ENCODE measurements at places on chromosomes 6 and 20. TPM values are rescaled to one million over a fixed set of nuclear protein-coding genes. Genes with fewer than 3 reads are reported as not detected.

GRCh38 chr6:169441292-169441691 is 187.6 kb upstream of the THBS2 start:
- no peak for DNase-seq

DNA sequence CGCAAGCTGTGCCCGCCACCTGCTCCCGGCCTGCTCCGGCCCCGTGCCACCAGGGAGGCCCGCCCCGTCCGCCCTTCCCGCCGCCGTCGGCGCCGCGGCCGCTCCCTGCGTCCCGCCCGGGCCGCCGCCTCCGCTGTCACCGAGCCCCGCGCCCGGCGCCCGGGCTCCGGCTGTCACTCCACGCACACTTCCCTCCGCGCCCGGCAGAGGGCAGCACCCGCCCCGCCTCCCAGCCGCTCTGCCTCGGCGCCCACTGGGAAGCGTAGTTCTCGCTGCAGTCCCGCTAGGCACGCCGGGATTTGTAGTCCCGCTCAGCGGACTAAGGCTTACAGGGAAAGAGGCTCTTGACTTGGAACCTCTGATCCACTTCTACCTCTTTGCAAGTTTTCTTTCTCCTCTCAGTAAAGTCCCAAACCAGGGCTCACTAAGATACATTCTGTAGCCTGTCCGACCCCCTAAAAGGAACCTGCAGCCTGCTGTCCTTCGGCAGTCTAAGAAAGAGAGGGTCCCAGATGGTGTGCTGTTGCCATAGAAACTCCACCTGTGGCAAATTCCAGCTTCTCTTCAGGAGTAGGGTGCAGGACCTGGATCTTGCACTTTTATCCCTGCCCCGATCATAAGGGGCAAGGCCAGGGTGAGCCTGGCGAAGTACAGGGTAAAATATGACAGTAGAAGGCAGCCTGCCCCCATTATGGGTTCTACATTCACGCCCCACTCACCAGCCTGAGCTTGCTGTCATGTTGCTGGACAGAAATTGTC is at the start of gene TFEB:
Gene TFEB, minus strand, starts transcription at position 182 of the 759 bp plus-strand sequence. CDS start 44,395 bp downstream, outside the sequence.
- peak; percentile 92 for DNase-seq

Gene SLC24A3
- total RNA-seq: not detected

Gene ZNF334
- 1.2 TPM for total RNA-seq

Gene CLPSL2
- total RNA-seq: not detected

GRCh38 chr6:83119742-83120300 is 52.4 kb downstream of the DOP1A start:
- DNase-seq: no peak

Gene PCSK2
- not detected for total RNA-seq

Gene CST1
- total RNA-seq: not detected

Gene BTNL2
- not detected for total RNA-seq

Gene TMC2
- total RNA-seq: not detected

GRCh38 chr20:57659517-57660180 is 39.4 kb upstream of the ZBP1 start:
- no peak for DNase-seq

Gene CTAGE9
- total RNA-seq: not detected

DNA sequence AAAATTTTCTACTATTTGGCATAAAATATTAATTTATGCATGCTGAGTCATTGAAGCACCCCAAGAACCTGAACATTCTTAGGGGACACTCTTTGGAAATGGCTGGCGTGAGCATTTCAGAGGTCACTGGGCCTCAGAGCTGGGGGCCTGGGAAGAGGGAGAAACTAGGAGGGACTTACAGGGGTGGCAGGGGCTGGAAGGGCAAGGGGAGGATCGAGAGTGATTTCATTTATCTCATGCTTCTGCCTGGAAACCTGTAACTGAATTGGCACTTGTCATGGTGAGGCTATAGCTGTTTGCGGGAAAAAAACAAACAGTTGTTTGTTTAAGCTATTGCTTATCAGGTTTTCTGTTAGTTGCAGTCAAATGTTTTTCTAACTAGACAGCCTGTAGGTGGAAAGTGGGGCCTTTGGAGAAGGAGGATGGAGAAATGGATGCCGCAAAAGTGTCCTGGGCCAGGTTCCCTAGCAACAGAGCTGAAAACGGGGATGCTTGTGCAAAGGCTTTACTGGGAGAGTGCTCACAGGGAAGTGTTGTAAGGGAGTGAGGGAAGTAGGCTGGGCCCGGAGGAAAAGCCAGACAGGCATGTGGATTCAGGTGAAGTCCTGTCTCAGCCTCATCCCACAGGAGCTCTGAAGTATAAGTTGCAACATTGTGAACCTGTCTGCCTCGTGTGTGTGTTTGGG is 36.4 kb upstream of the KAT14 start:
- DNase-seq: no peak

GRCh38 chr20:32396646-32397160 is 38.6 kb downstream of the ASXL1 start:
- no peak for DNase-seq

GRCh38 chr6:148653138-148653776 is 93.6 kb upstream of the UST start:
- no peak for DNase-seq

- DNase-seq: no peak
Measured at GRCh38 chr20:15200147-15200565, 862.7 kb upstream of the FLRT3 start.

- no peak for DNase-seq
Measured at GRCh38 chr6:41823178-41823577, 35.7 kb downstream of the TOMM6 start.

DNA sequence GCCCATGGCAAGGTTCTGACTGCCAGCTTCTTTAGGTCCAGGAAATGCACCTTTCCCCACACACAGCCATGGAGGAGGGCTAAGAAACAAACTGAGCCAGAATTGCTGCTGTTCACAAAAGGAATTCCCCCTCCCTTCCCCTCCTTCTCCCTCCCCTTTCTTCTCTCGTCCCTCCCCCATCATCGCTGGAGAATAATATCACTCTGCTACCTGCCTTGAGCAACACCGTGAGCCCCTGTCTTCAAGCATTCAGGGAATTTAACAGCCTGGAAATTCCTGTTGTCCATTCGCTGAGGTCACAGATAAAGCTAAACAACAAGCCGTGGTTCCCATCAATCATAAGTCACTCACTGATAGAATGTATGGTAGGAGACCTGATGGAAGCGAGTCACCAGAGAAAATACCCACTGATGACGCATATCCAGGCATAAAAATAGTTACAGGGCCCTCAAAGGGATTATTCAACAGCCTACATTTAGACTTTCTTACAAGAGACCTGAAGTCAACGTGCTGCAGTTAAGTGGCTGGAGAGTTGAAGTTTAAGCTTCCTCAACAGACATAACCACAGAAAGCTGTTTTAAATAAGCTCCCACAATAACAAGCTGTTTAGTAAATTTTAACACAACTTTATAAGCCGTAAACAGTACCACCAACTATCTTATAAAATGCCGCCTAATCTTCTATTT is 59.7 kb downstream of the HIVEP2 start:
- DNase-seq: peak; percentile 45

- no peak for DNase-seq
Measured at GRCh38 chr20:59378396-59378795, 78.0 kb downstream of the EDN3 start.

DNA sequence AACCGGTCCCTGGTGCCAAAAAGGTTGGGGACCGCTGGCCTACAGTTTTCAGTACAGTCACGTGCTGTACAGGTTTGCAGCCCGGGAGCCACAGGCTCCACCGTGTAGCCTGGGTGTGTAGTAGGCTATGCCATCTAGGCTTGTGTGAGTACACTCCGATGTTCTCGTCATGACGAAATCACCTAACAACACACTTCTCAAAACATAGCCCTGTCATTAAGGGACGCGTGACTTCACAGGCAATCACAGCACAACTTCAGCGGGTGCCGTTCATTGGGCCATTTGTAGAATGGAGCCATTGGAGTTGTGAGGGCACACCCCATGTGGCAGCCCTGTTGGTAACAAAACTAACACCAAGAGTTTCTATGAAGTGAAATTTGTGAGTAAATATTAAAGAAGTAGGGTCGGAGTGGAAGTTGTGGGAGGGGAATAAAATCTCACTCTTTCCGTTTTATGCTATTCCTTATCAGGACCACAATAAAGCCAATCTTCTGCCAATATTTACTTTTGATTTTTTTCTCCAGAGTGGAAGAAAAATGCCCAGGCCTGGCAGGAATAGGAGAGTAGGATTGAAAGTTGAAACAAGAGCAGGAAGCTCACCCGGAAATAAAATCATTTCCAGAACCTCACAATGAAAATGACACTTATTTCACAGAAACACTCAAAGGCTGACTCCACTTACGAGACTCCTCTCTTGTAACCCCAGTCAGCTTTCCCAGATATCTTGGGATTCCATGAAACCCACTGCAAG is 63.7 kb upstream of the PTPN1 start:
- DNase-seq: no peak

GRCh38 chr20:62376112-62377063 is 9.3 kb upstream of the LAMA5 start:
- no peak for DNase-seq

GRCh38 chr20:61865353-61865752 is 200.3 kb downstream of the TAF4 start:
- DNase-seq: no peak

Gene NT5E
- 12.5 TPM for total RNA-seq

GRCh38 chr6:52102405-52102804 is 15.0 kb upstream of the PKHD1 start:
- no peak for DNase-seq

DNA sequence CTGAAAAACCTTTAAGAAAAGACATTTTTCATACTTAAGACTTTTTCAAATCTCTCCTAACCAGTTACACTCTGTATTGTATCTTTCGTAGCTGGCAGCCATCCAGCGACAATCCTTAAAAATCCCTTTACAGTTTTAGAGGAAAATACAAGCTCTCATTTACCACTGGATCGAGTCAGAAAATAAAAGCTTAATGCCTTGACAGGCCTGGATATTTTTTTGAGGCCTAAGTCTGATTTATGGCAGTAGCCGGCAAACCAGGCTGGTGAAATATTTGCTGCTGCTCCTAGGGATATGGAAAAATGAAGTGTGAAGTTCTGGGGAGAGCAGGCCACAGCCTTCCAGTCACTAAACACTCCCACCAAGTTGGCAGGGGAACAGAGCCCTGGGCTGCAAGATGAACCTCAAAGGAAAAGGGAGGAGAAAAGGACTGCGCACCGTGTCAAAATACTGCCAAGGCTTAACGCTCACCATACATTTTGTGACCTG is 213.0 kb upstream of the SUPT3H start:
- no peak for DNase-seq

Gene SIRPD
- not detected for total RNA-seq

DNA sequence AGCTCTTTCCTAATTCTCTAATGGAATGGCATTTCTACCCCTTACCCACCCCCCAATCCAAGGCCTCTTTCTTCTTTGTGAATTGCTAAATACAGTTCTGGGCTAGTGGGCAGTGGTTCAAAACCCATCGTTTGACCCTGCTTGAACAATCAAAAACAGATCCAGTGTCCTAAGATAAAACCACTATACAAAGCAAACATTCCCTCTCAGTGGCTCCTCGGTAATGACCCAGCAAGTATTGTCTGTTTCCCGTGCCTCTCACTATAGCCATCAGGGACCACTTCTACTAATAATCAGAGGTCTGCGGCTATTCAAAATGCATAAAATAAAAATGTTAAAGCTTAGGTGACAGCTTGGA is 143.5 kb upstream of the AKAP12 start:
- DNase-seq: no peak

- DNase-seq: no peak
Measured at GRCh38 chr6:75381877-75382633, 97.5 kb upstream of the TMEM30A start.

DNA sequence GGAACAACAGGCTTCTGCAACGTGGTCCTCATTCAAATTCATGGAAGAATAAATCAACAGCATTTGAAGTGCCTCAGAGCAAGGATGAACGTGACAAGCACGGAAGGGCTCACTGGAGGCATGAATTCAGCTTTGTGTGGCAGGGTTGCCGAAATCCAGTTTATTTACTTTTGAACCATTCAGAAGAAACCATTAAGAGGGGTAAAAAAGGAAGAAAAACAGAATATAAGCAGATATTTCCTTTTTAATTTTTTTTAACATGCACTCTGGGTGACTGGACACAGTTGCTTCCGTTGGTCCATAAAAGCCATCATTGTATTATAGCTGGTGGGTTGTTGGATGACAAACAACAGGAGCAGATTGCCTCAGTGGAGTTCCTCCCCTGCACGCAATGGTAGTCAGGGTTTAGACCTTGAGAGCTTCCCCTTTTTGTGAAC is 17.3 kb upstream of the SNRPB2 start:
- no peak for DNase-seq

Gene NINL
- 2.0 TPM for total RNA-seq

DNA sequence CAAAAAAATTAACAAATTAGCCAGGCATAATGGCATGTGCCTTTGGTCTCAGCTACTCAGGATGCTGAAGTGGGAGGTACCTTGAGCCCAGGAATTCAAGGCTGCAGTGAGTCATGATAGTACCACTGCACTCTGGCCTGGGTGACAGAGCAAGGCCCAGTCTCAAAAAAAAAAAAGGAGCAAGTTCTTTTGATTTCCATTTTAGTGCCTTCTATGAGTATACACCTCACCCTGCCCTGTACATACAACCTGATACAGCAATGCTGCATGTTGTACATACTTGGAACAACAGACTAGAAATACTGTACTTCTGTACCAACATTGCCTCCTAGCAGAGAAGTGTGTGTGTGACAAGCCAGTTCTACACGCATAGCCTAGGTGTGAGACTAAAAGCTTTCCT is 97.3 kb upstream of the CARMIL1 start:
- no peak for DNase-seq

GRCh38 chr20:63564036-63564810 is 9.8 kb downstream of the HELZ2 start:
- DNase-seq: no peak

- DNase-seq: no peak
Measured at GRCh38 chr6:47437592-47437991, 40.0 kb upstream of the CD2AP start.

- no peak for DNase-seq
Measured at GRCh38 chr6:5152460-5152859, 67.3 kb downstream of the PPP1R3G start.

DNA sequence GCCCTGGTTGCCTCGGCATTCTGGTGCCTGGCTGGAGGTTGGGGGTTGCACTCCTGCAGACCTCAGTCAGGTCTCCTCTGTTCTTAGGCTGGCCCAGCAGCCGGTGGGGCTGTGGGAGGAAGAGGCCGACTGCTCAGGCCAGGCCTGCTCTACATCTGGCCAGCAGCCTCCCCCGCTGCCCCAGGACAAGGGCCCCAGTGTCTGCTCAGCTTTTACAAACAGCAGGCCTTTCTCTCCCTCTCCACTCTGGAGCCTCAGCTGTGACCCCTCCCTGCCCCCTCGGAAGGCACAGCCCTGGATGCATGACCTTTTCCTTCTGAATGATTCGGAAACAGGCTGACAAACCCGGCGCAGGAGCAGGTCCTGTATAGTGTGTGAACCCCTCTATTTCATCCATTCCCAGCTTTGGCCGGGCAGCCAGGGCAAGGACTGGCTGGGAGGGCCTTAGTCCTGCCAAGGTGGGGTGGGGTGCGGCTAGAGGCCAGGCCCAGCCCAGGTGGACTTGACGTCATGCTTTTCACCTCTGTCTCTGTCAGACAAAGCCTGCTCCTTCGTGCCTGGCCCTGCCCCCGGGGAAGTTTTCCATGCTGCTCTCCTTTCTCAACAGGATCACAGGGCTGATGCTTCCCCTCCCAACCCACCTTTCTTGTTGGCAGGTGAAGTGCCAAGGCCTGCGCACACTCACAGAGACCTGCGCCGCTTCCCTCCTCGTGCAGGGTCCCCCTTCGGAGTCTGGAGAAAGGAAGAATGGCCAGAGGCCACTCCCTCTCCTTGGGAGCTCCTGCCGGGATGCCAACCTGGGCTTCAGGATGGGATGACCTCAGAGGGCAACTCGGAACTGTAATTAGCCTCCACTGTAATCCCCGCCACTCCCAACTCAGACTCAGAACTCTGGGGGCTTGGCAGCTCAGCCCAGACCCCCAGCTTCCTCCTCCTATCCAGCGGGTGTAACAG is 10.1 kb upstream of the ITPR3 start:
- no peak for DNase-seq
